Adipocyte (in vitro differentiated cells): ENCODE measurements at places on chromosomes 3 and 15.

- no peak for DNase-seq
Observed at GRCh38 chr3:45640091-45640507, 45.5 kb downstream of the LIMD1 start.

GRCh38 chr3:119310071-119310470 lies 15.9 kb downstream of the ARHGAP31 start:
- DNase-seq: peak; percentile 86

GRCh38 chr3:135366816-135367215 lies 571.8 kb downstream of the EPHB1 start:
- DNase-seq: no peak

DNA sequence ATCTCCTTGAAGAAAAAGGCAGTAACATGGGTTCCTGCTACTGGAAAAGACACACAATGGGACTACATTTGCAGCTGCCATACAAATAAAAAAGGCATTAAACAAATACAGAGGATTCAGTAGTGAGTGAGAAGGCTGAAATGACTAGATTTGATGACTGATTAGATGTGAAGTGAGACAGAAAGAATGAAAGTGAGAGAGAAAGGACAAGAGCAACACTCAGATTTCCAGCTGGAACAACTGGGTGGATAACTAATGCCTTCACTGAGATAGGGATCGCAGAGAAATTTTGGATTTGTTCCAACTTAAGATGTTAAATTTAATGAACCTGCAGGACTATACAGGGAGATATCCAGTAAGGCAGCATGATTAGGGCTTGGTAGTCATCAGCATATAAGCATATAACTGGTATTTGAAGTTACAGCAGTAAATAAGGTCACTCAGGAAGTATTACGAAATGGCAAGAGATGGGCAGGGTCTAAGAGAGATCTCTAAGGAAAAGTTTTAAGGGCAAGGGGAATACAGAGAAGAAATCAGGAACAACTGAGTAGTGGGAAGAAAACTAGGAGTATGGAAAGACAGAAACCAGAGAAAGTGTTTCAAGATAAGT lies 8.2 kb downstream of the OSBPL11 start:
- peak; percentile 30 for DNase-seq

DNA sequence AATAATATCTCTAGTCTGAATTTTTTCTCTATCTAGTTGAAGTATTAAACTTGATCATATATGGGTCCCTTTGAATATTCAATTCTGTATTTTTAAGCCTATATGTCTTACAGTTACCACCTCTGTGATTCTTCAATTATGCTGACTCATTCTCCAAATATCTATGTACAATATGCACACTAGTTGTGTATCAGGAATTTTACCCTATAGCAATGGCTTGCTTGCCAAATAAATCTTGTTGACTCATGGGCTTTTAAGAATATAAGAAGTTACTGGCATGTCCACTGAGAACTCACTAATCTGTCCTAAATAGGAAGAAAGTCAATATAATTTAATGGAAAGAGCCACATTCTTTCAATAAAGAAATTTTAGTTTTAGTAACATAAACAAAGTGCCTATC lies 656.3 kb downstream of the RBMS3 start:
- DNase-seq: peak; percentile 42

- no peak for DNase-seq
Observed at GRCh38 chr3:179942553-179943075, 94.1 kb downstream of the PEX5L start.

- peak; percentile 84 for DNase-seq
Observed at GRCh38 chr15:63135804-63136203, 14.1 kb downstream of the LACTB start.

GRCh38 chr15:45133561-45133920 lies 3.7 kb downstream of the DUOX1 start:
- DNase-seq: no peak

GRCh38 chr3:65641045-65641444 lies 397.7 kb downstream of the MAGI1 start:
- no peak for DNase-seq
